Karpas-422 (cell line): ENCODE measurements at places on chromosomes 16 and 17.
A peak's percentile ranks its signal among the peaks of the same experiment; 100 is the strongest.

DNA sequence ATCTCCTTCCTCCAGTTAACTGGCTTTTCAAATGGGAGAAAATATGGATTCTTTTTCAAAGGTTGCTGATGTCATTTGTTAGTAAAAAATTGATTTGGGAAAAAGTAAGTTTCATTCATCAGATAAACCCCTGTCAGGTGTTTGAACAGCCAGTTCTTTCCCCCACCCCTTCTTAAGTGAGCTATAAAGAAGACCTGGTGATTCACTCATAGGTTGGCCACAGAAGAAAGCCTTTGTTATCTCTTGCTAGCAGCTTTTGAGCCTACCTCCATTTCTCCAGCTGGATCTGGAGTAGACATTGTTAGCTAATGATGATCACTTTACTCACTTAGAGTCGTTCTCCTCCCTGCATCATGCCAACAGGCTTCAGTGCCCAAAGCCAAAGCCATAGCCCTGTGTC lies 63.0 kb downstream of the NLK start:
- peaks cover 4% of the 10 kb centered on the region; the same call in 1 of the 2 replicates for H3K36me3 ChIP-seq
- H3K4me3 ChIP-seq = no peak overlapping the region
- DNase-seq = no peak
- H3K4me1 ChIP-seq = peaks cover 16% of the 10 kb centered on the region

- no peak overlapping the region for H3K27ac ChIP-seq
- H3K4me3 ChIP-seq = no peak overlapping the region
- DNase-seq = no peak
- H3K4me1 ChIP-seq = no peaks in the 10 kb centered on the region
- H3K27me3 ChIP-seq = no peaks in the 10 kb centered on the region
Observed at GRCh38 chr17:44297975-44298374, 10.4 kb upstream of the RUNDC3A start.

DNA sequence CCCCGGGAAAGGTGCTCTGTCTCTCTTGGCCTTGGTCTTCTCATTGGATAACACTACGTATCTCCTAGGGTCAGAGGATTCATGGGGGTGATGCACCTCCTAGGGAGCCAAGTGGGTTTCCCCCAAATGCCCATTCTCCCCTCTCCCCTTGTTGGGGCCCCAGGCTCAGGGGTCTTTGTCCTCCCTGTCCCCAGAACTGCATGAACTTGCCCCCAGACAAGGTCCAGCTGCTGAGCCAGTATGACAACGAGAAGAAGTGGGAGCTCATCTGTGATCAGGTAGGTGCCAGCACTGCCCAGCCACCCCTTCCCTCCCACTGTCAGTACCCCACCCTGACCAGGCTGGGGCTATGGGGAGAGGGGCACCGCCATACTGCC lies 8.7 kb downstream of the FMNL1 start:
- DNase-seq = no peak
- no peaks in the 10 kb centered on the region for H3K27me3 ChIP-seq
- H3K36me3 ChIP-seq = no peaks in the 10 kb centered on the region
- no peak overlapping the region for H3K4me3 ChIP-seq
- H3K27ac ChIP-seq = no peak overlapping the region
- H3K4me1 ChIP-seq = peaks cover 19% of the 10 kb centered on the region

- H3K4me3 ChIP-seq = no peak overlapping the region
- no peaks in the 10 kb centered on the region for H3K27me3 ChIP-seq
- H3K4me1 ChIP-seq = peaks cover 4% of the 10 kb centered on the region
- DNase-seq = peak; percentile 78
Observed at GRCh38 chr17:50630524-50631194, 4.0 kb upstream of the ABCC3 start.

DNA sequence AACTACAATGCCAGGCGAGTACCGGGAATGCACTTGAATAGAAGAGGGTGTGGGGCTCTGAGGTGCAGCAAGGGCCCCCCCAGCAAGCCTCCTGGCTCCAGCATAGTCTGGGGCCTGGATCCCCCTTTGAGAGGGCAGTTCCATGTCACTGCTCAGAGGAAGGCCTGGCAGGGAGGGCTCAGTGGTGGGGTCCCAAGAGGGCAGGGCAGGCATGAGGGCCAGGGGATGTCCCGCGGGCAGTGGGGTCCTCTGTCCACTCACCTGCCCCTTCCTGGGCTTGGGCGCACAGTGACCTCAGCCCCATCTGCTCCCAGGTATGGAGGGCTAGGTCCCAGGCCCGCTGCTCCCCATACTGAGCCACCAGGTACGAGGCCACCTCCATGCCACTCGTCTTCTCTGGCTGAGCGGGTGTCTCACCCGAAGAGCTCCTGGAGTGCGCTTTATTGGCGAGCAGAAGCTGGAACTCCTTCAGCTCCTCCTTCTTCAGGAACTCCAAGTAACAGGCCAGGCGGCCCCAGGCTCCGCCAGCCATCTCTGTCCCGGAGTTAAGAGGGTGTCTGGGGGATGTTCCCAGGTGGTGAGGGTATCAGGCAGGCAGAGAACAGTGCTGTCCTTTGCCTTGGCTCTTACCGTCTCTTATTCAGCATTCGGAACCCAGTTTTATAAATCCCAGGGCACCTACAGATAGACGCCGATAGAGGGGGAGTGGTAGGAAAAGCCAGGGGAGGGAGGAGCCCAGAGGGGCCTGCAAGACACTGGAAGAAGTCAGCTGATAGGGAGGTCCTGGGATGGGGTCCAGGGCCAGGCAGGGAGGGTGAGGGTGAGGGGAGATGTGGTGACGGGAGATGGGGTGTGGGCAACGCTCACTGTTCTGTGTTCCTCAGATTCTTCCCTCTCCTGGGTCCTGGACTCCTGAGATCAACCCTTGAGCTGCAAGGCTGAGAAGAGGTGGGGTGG lies 605 bp downstream of the NLRP1 start:
- H3K36me3 ChIP-seq = no peaks in the 10 kb centered on the region
- no peak overlapping the region for H3K27ac ChIP-seq
- no peaks in the 10 kb centered on the region for H3K27me3 ChIP-seq
- no peak overlapping the region for H3K4me3 ChIP-seq
- peak; percentile 9 for DNase-seq

- no peaks in the 10 kb centered on the region for H3K27me3 ChIP-seq
- peak; percentile 82 for DNase-seq
- H3K4me1 ChIP-seq = peaks cover 55% of the 10 kb centered on the region
- peaks cover 11% of the 10 kb centered on the region; the same call in 1 of the 2 replicates for H3K36me3 ChIP-seq
- peak overlapping the region; percentile 5; the same call in 1 of the 2 replicates for H3K4me3 ChIP-seq
Observed at GRCh38 chr16:47311738-47312505, 148.9 kb downstream of the ITFG1 start.

GRCh38 chr16:47262938-47263337 lies 119.2 kb upstream of the NETO2 start:
- no peak for DNase-seq
- no peak overlapping the region for H3K4me3 ChIP-seq
- no peaks in the 10 kb centered on the region for H3K27me3 ChIP-seq

GRCh38 chr17:12983991-12984884 lies 33.6 kb downstream of the ELAC2 start:
- H3K27me3 ChIP-seq = no peaks in the 10 kb centered on the region
- peak overlapping the region; percentile 66 for H3K4me3 ChIP-seq
- peak overlapping the region; percentile 98 for H3K27ac ChIP-seq
- H3K4me1 ChIP-seq = peaks cover 54% of the 10 kb centered on the region
- peak; percentile 67 for DNase-seq

GRCh38 chr16:4517812-4518680 lies 20.5 kb downstream of the CDIP1 start:
- H3K27ac ChIP-seq = no peak overlapping the region
- H3K27me3 ChIP-seq = no peaks in the 10 kb centered on the region
- no peaks in the 10 kb centered on the region for H3K4me1 ChIP-seq
- H3K36me3 ChIP-seq = no peaks in the 10 kb centered on the region
- peak; percentile 62 for DNase-seq

- no peak overlapping the region for H3K27ac ChIP-seq
- no peaks in the 10 kb centered on the region for H3K4me1 ChIP-seq
- no peaks in the 10 kb centered on the region for H3K36me3 ChIP-seq
- no peak for DNase-seq
- H3K27me3 ChIP-seq = no peaks in the 10 kb centered on the region
- no peak overlapping the region for H3K4me3 ChIP-seq
Observed at GRCh38 chr17:35257208-35257659, 14.4 kb downstream of the SLFN5 start.

GRCh38 chr16:79303959-79304387 lies 296.6 kb downstream of the MAF start:
- H3K27me3 ChIP-seq = 0 out of 2 replicates have a peak, but pooled peaks cover 2% of the 10 kb centered on the region
- H3K36me3 ChIP-seq = no peaks in the 10 kb centered on the region
- no peak overlapping the region for H3K27ac ChIP-seq
- DNase-seq = no peak

DNA sequence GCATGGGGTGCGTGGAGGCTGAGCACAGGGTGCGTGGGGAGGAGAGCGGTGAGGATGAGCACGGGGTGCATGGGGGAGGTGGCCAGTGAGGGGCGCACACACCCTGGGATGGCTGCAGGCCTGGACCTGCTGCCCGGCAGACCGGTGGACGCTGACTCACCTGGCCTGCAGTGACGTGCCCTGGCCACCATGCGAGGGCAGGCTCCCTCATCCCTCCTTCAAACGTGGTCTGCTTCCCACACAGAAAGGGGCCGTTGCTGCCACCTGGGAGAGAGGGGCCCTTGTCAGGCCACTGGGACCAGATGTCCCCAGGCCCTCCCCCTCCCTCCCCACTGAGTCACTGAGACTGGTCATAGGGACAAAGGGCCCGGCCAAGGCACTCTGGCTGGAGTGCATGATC lies 20.1 kb upstream of the APRT start:
- H3K36me3 ChIP-seq = no peaks in the 10 kb centered on the region
- no peak for DNase-seq
- H3K4me1 ChIP-seq = no peaks in the 10 kb centered on the region
- H3K27me3 ChIP-seq = no peaks in the 10 kb centered on the region
- H3K4me3 ChIP-seq = no peak overlapping the region

DNA sequence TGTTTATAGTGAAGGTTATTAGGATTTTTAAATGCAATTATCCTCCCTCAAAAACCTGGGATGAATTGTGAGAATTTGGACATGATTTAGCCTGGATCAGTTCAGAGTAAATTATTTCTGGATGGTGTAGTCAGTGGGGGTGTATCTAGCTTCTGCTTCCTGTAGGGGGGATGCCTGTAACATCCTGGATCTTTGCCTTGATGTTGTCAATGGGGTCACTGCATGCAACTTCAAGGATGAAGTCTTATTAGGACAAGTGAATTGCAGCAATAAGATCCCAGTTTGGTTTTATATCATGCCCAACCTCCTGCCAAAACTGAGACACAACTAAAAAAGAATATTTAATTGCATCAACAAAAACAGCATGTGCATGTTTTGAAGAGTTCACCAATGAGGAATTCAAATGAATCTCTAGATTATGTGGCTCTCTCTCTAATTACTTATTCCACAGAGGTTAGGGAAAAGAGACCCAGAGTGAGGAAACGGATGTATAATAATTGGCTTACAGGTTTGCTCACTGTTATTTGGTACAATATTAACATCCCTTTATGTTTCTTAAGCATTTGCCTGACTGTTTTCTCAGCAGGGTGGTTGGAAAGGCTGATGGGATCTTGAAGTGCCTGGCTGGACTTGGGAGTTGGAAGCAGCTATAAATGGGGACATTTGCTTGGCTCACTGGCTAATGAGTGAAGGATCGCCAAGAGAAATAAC lies 159.8 kb downstream of the HS3ST3B1 start:
- no peaks in the 10 kb centered on the region for H3K36me3 ChIP-seq
- DNase-seq = no peak
- no peaks in the 10 kb centered on the region for H3K4me1 ChIP-seq
- H3K27ac ChIP-seq = no peak overlapping the region
- no peak overlapping the region for H3K4me3 ChIP-seq

- no peaks in the 10 kb centered on the region for H3K4me1 ChIP-seq
- H3K27ac ChIP-seq = no peak overlapping the region
- no peak overlapping the region for H3K4me3 ChIP-seq
- no peaks in the 10 kb centered on the region; the same call in 1 of the 2 replicates for H3K36me3 ChIP-seq
- no peaks in the 10 kb centered on the region for H3K27me3 ChIP-seq
Observed at GRCh38 chr16:89141884-89142267, 29.7 kb upstream of the CDH15 start.

DNA sequence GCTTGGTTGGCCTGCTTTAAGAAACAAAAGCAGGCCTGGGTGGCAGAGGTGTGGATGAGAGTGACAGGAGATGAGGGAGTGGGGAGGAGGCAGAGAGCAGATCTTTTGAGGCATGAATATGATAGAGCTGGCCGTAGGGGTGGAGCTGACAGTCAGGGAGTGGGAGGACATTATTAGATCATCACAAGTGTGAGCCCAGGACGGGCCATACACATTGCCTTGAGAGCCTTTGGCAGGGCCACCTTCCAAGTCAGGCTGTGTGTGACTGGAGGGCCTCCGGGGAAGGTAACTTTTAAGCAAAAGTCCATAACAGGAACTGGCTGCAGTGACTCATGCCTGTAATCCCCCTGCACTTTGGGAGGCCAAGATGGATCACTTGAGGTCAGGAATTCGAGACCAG lies 26.3 kb downstream of the GINS3 start:
- peak; percentile 88 for DNase-seq
- peaks cover 12% of the 10 kb centered on the region for H3K36me3 ChIP-seq
- peak overlapping the region; percentile 100 for H3K27ac ChIP-seq
- peak overlapping the region; percentile 51; the same call in 1 of the 2 replicates for H3K4me3 ChIP-seq

GRCh38 chr16:15988268-15989013 lies 39.0 kb downstream of the ABCC1 start:
- no peak overlapping the region for H3K27ac ChIP-seq
- DNase-seq = no peak
- no peaks in the 10 kb centered on the region for H3K27me3 ChIP-seq
- no peak overlapping the region for H3K4me3 ChIP-seq
- H3K4me1 ChIP-seq = peaks cover 3% of the 10 kb centered on the region; the same call in 1 of the 2 replicates

DNA sequence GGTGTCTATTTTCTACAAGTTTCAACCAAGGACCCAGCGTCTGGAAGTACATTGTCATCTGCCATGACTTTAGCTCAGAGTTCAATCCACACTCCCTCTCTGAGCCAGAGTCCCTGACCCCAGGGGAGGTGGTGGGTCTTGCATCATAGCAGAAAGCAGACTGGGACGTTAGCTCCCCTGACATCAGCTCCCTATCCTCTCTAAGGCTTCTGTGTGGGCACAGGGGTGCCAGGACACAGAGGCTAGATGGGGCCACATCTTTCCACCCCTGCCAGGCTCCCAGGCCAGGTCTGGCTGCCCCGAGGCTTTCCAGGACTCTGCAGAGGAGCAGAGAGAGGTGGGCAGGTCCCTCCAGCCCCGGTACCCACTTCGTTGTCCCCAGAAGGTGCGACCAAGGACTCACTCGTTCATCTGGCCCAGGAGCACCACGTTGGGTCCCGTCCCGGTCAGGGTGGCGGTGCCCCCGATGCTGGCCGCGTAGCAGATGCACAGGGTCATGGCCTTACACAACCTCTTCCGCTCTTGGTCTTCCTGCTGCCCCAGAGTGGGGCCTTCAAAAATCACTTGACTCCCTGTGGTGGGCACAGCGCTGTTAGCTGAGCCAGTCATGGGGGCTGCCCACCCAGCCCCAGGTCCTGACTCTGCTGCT lies 10.5 kb downstream of the SLC13A5 start:
- no peaks in the 10 kb centered on the region for H3K27me3 ChIP-seq
- no peaks in the 10 kb centered on the region for H3K4me1 ChIP-seq
- no peak for DNase-seq
- H3K4me3 ChIP-seq = no peak overlapping the region
- no peaks in the 10 kb centered on the region for H3K36me3 ChIP-seq

- no peak overlapping the region for H3K4me3 ChIP-seq
- H3K36me3 ChIP-seq = no peaks in the 10 kb centered on the region
- DNase-seq = peak; percentile 76
- H3K27me3 ChIP-seq = no peaks in the 10 kb centered on the region
- H3K27ac ChIP-seq = no peak overlapping the region
Observed at GRCh38 chr17:48791128-48792032, 25.6 kb downstream of the TTLL6 start.
